ENCODE measurements at places on chromosomes 5 and 9.

GRCh38 chr5:1187950-1188334, 13.5 kb upstream of the SLC6A19 start:
- peak; percentile 14 for DNase-seq

- DNase-seq: no peak
Observed at GRCh38 chr5:72515211-72515610, 8.0 kb upstream of the ZNF366 start.

DNA sequence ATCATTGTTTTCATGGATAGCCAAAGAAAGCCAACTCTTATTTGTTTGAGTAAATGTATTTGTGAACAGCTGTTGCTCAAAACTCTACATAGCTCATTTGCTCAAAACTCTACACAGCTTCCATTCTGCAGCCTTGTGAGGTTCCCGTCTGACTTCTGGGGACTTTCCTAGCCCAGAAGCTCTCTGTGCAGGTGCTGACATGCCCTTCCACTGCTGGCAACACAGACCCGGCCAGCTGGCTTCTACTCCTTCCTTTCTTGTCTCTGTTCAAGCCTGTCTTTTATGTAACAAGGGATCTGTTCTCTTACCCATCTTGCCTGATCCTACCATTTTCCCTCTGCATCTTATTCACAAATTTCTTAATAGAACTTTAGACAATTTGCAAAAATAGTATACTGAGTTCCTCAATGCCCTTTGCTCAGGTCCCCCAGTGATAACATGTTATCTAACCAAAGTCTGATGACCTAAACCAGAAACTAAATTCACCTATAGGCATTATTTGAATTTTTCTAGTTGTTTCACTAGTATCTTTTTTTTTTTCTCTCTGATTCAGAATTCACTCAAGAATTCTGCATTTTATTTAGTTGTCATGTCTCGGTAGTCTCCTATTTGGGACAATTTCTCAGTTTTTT, 556.5 kb upstream of the SEMA6A start:
- no peak for DNase-seq

GRCh38 chr9:74736646-74737045, 151.1 kb downstream of the TRPM6 start:
- no peak for DNase-seq

DNA sequence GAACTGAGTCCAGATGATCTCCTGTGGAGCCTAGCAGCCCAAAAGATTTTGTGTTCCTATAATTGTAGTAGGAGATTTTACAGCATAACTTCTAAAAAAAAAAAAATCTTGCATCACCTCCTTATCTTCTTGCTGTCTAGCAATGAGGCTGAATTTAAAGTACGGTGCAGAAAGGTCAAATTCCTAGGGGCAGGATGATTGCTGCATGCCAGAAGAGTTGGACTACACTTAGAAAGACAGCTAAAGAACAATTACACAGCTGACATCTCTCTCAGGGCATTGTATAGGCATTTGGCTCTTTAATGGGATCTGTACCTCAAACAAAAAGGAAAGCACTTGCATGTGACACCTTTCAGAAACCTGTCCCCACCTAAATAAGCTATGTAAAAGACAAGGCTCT, 443.2 kb downstream of the HCN1 start:
- DNase-seq: no peak

GRCh38 chr9:36828611-36829013, 205.5 kb downstream of the PAX5 start:
- DNase-seq: no peak

- no peak for DNase-seq
Observed at GRCh38 chr5:35626108-35626507, 8.4 kb downstream of the SPEF2 start.

DNA sequence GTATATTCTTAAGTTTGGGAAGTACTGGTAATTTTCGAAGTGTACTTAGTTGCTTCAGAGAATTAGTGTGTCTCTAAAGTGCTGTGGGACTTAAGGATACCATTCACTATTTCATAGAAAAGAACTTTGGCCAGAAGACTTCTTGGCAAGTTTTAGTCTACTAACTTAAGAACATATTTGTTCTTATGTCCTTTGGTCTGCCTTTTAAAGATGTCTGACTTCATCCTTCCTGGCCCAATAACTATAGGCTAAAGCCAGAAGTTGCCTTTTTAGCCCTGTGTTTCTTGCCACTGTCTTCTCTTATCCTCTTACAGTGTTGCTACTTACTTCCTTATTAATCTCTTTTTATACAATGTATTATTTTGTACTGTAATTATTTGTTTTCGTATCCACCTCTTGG, 6.3 kb downstream of the RBM27 start:
- no peak for DNase-seq

GRCh38 chr5:146109379-146109778, 4.0 kb upstream of the PLAC8L1 start:
- DNase-seq: no peak

- DNase-seq: peak; percentile 5
Observed at GRCh38 chr9:114327749-114328148, 1.9 kb upstream of the ORM2 start.

DNA sequence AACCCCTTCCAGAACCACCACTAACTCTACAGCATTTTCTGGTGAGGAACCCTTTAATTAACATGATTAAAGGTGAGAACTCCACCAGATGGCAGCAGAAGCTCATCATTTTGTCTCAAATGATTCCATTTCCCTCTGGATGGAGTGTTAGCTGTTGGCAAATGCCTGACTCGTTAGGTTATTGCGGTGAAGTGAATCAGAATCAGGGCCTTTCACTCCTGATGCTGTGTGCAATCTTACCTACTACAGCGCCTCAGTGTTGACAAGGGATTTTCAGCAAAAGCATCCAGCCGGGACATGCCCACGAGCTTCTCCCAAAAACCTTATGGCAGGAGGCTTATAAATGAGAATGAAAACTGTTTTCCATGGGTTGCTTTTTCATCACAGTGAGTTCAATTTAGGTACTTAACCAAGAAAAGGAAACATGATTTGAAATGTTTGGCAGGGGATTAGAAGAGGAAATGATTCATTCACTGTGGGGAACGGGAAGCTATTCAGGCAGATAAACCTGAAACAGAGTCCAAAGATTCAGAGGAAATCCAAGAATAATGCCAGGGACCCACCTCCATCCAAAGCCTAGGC, 48.0 kb upstream of the CAST start:
- no peak for DNase-seq

GRCh38 chr5:69359699-69360098, 9.6 kb downstream of the AK6 start:
- DNase-seq: no peak

- DNase-seq: no peak
Observed at GRCh38 chr9:128551657-128552152, 682 bp upstream of the SPTAN1 start.

GRCh38 chr9:27276193-27277030, 20.5 kb downstream of the EQTN start:
- DNase-seq: no peak

- no peak for DNase-seq
Observed at GRCh38 chr5:157718519-157718918, 12.7 kb upstream of the THG1L start.

- DNase-seq: no peak
Observed at GRCh38 chr5:68187268-68188055, 28.1 kb upstream of the PIK3R1 start.

GRCh38 chr9:134988706-134989105, 71.0 kb upstream of the FCN1 start:
- DNase-seq: no peak

GRCh38 chr9:81687521-81688261, 1.7 kb downstream of the TLE1 start:
- peak; percentile 78 for DNase-seq

GRCh38 chr5:150320044-150320613, 17.4 kb upstream of the ARSI start:
- peak; percentile 43 for DNase-seq

DNA sequence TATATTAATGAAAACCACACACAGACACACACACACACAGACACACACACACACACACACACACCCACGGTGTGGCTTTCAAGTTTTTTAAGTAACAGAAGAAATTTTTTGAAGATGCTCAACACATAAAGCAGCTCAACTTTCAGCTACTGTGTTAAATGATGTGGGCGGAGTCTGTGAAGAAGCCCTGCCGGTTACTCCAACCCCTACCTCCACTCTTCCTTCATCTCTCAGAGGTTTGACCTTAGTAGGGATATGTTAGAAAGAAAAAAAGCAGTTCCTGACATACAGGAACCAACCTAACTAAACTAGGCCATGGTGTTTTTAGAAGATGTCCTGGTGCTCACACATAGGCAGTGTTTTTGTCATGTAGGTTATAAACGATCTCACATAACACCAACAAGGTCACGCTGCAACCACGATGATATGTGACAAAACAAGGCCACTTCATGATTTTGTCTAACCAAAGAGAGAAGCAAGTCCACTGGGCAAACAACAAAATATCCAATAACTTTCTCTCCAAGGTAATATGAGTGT, 112.8 kb downstream of the EMB start:
- DNase-seq: no peak

DNA sequence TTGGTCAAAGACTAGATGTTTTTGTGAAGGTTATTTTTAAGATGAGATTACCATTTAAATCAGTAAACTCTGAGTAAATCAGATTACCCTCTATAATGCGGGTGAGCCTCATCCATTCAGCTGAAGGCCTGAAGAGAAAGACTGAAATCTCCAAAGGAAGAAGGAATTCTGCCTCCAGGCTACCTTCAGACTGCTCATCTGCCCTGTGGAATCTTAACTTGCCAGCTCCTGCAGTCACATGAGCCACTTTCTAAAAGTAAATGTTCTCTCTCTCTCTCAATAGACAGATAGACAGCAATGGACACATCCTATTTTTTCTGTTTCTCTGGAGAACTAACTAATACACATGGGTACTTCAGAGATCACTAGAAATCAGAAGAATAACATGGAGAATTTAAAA, 182.8 kb downstream of the CFAP90 start:
- DNase-seq: no peak

DNA sequence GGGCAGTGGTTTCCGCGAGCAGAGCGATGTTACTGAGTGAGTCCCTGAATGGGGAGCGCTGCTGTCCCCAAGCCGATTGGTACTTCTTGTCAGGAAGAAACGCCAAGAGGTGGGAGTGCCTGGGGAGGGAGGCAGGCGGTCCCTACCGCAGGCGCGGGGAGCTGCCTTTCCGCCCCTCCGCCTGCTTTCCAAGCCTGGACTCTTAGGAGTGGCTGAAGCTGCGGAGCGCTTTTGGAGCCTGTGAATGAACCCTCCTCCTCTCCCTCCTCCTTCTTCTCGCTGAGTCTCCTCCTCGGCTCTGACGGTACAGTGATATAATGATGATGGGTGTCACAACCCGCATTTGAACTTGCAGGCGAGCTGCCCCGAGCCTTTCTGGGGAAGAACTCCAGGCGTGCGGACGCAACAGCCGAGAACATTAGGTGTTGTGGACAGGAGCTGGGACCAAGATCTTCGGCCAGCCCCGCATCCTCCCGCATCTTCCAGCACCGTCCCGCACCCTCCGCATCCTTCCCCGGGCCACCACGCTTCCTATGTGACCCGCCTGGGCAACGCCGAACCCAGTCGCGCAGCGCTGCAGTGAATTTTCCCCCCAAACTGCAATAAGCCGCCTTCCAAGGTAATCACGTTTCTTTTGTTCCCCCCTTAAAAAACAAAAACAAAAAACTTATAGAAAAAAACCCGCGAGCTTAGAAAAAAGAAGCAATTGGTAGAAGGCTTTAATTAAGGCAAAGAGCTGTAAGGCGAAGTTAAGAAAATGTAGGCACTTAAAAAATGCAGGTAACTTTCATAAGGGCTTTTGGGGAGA, at the start of gene VCAN:
VCAN (plus strand) TSS at position 340 of the 808 bp plus-strand sequence. CDS start 11,775 bp downstream, outside the sequence.
- DNase-seq: peak; percentile 19

GRCh38 chr5:143474616-143475015, 71.1 kb upstream of the NR3C1 start:
- DNase-seq: no peak

DNA sequence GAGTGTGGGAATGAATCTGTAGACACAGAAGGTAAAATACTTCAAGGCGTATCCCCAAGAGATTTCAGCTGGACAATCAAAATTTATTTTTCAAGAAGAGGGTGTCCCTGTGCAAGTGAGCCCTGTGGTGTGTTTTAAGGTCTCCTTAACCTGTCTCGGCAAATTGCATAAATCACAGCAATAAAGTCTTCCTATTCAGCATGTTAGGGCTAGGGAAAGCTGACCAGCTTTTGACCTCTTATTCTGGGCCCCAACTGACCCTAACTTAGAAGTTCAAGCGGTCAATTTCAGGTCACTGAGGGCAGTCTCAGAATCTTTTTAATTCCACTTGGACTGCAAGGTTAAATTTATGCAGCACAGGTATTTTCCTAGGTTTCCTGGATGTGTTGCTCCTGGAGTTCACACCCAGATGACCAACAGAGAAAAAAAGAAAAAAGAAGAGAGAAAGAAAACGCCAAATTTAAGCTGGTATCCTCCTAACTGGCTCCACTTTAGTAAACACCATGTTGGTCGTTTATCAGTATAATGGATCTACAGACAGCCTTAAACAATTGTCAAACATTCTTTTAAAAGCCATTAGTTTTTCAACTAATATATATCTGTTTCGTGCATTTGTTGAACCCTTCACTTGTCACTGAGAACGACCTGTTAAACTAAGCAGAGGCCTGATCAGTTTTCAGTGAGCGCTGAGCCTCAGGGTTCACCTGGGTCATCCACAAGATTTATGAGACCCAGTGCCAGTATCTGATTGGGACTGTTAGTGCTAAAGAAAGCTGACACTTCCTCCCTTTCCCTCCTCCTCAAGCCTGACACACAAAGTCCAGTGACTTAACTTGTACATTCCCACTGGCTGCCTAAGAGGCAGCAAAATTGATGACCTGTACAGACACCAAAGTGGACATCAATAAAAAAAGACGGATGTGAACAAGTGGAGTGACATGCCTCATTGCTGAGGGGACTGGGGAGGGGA, 546.1 kb downstream of the NR2F1-AS1 start:
- DNase-seq: no peak

- DNase-seq: no peak
Observed at GRCh38 chr9:33270146-33270545, 5.3 kb downstream of the CHMP5 start.

- DNase-seq: no peak
Observed at GRCh38 chr9:91245431-91246313, 116.0 kb downstream of the AUH start.

- peak; percentile 38 for DNase-seq
Observed at GRCh38 chr5:10577371-10578292, 13.8 kb downstream of the ANKRD33B start.

DNA sequence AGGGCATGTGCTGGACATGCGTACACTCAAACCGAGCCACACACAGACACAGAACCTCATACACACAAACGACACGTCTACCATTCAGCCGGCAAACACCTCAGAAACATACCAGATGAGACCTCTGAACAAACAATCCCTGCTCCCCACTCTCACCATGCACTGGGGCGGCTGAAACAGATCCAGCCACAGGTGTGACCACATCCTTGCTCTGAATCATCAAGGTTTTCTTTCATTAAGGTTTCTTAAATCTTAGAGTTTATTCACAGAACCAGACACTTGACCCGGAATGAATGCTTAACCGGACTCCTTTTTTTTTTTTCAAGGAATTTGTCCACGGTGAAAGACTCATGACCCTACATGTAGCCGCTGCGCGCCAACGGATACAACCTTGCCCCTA, 26.2 kb downstream of the TERT start:
- DNase-seq: no peak

All from mucosa of descending colon (tissue), 3 donors.